Pancreas (tissue), 10 donors: ENCODE measurements at places on chromosomes 4 and X. TPM values are rescaled to one million over a fixed set of nuclear protein-coding genes. Genes with fewer than 3 reads are reported as not detected.

DNA sequence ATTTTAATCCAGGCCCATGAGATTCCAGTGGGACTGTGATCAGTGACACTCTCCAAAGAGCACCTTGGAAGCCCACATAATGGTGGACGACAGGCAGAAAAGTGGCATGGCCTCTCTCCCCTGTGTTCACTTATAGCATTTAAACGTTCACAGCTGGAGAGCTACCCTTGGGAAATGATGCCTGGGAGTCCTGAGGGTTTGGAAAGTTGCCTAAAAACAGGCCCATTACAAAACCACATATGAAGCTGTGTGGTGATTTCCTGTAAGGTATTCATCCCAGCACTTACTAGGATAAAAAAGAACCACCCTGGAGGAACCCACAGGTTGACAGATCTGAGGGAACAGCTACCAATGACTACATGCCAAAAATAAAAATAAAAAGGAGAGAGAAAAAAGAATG is 193.2 kb downstream of the RASL11B start:
- peak overlapping the region; percentile 40 for H3K27ac ChIP-seq
- peaks cover 9% of the 10 kb centered on the region for H3K4me1 ChIP-seq
- no peaks in the 10 kb centered on the region for H3K36me3 ChIP-seq
- H3K4me3 ChIP-seq = no peak overlapping the region

The ATP7A gene
- total RNA-seq = 7.8 TPM

The SRPX2 gene
- total RNA-seq = 1.7 TPM

The MEPE gene
- not detected for total RNA-seq

DNA sequence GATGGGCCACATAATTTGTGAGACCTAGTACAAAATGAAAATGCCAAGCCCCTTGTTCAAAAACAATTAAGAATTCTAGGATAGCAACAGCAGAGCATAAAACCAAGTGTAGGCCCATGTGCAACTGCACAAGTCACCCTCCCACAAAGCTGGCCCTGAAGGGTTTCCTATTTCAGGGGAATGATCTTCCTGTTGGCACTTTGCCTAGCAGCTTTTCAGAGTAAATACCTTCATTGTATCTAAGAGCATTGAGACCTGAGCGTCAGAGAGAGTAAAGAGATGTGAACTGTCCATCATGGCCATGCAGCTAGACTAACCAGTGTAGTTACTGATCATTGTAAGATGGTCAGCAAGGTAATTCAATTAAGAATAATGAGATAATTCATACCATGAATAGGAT is 113.6 kb downstream of the CNKSR2 start:
- no peaks in the 10 kb centered on the region for H3K36me3 ChIP-seq
- H3K27me3 ChIP-seq = peaks cover 10% of the 10 kb centered on the region
- H3K4me3 ChIP-seq = no peak overlapping the region
- no peak for DNase-seq

GRCh38 chr4:31187979-31188378 is 467.8 kb downstream of the PCDH7 start:
- H3K27me3 ChIP-seq = no peaks in the 10 kb centered on the region
- no peak overlapping the region for H3K27ac ChIP-seq
- H3K36me3 ChIP-seq = no peaks in the 10 kb centered on the region
- no peaks in the 10 kb centered on the region for H3K4me1 ChIP-seq
- no peak for DNase-seq

GRCh38 chrX:111322231-111322855 is 52.1 kb upstream of the CAPN6 start:
- H3K27me3 ChIP-seq = no peaks in the 10 kb centered on the region
- no peaks in the 10 kb centered on the region for H3K4me1 ChIP-seq
- no peak overlapping the region for H3K27ac ChIP-seq
- H3K36me3 ChIP-seq = no peaks in the 10 kb centered on the region

The RAB33A gene
- not detected for total RNA-seq

The MAGED4B gene
- 13.0 TPM for total RNA-seq

GRCh38 chrX:3522101-3522650 is 175.7 kb upstream of the MXRA5 start:
- H3K27me3 ChIP-seq = no peaks in the 10 kb centered on the region
- no peak for DNase-seq
- H3K36me3 ChIP-seq = no peaks in the 10 kb centered on the region
- H3K27ac ChIP-seq = no peak overlapping the region
- H3K4me3 ChIP-seq = no peak overlapping the region
- H3K4me1 ChIP-seq = no peaks in the 10 kb centered on the region

The SYTL4 gene
- total RNA-seq = 6.1 TPM

- H3K36me3 ChIP-seq = no peaks in the 10 kb centered on the region
- H3K27ac ChIP-seq = no peak overlapping the region
- H3K4me3 ChIP-seq = no peak overlapping the region
- DNase-seq = no peak
- H3K27me3 ChIP-seq = no peaks in the 10 kb centered on the region
Measured at GRCh38 chr4:15675356-15675755, 6.3 kb upstream of the FAM200B start.

DNA sequence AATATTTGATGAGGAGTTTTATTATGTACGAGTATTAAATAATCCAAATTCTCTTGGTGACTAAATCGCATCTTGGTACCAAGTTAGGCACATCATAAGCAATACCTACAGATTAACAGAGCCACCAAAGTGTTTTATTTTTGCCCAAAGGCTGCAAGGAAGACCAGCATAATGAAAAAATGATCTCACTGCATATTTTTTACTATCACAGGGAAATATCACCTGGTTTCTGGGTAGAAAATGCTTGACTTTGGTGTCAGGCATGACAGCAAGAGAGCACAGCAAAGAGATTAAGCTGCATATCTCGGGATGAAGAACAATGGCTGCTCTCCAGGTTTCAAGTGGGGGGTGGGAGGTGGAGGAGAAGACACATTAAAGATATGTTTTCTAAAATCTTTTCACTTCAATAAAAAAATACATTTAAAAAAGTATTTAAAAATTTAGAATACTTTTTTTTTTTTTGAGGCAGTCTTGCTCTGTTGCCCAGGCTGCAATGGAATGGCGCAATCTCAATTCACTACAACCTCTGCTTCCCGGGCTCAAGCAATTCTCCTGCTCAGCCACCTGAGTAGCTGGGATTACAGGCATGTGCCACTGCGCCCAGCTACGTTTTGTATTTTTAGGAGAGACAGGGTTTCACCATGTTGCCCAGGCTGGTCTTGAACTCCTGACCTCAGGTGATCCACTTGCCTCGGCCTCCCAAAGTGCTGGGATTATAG is 86.1 kb downstream of the FRYL start:
- H3K27me3 ChIP-seq = no peaks in the 10 kb centered on the region
- H3K27ac ChIP-seq = no peak overlapping the region
- H3K36me3 ChIP-seq = no peaks in the 10 kb centered on the region
- no peak overlapping the region for H3K4me3 ChIP-seq
- no peak for DNase-seq

GRCh38 chr4:112633477-112634235 is 3.1 kb downstream of the ZGRF1 start:
- H3K4me3 ChIP-seq = no peak overlapping the region

GRCh38 chr4:56681853-56682525 is 893 bp upstream of the HOPX start:
- no peaks in the 10 kb centered on the region for H3K27me3 ChIP-seq
- H3K4me3 ChIP-seq = no peak overlapping the region
- no peak overlapping the region for H3K27ac ChIP-seq
- DNase-seq = no peak

- no peak for DNase-seq
- no peaks in the 10 kb centered on the region for H3K27me3 ChIP-seq
- H3K36me3 ChIP-seq = no peaks in the 10 kb centered on the region
- H3K27ac ChIP-seq = no peak overlapping the region
Measured at GRCh38 chr4:85029453-85029852, 63.0 kb upstream of the WDFY3 start.

DNA sequence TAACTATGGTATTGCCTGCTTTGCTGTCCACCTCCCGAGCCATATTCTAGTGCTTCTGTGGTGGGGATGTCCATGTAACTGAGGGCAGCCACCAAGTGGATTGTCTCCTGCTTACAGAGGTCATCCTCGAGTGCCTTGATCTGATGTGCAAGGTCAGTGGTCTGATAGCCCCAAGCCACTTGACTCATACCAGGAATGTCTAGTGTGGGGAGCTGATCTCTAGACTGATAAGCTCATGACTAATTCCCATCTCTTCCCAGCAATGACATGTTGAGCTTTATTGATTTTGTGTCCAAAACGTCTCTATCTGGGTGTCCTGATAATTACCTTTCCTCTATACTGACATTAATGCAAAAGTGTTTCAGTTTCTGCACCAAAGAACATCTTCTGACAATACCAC is 168.4 kb upstream of the WDR1 start:
- H3K4me1 ChIP-seq = no peaks in the 10 kb centered on the region
- DNase-seq = no peak
- H3K27ac ChIP-seq = no peak overlapping the region
- no peaks in the 10 kb centered on the region for H3K36me3 ChIP-seq
- no peak overlapping the region for H3K4me3 ChIP-seq

DNA sequence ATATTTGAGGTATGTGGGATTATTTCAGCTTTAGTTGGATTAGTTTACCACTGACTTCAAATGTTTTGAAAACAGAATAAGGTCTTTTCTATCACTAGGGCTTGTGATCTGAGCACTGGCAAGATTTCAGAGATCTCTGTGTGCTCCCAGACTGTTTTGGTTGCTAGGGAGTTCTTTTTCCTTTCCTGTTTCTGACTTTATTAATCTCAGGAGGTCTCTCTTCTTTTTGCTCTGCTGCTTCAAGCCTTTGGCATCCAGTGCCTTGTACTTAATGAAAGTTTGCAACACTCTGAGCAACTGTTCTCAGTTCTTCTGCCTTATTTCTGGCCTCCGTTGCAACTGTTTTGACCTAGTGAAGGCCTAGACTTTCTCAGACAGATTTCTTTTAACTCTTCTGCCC is 32.1 kb upstream of the PAQR3 start:
- DNase-seq = no peak
- H3K4me1 ChIP-seq = no peaks in the 10 kb centered on the region
- H3K27me3 ChIP-seq = no peaks in the 10 kb centered on the region
- no peaks in the 10 kb centered on the region for H3K36me3 ChIP-seq
- no peak overlapping the region for H3K27ac ChIP-seq

The SMARCA1 gene
- 19.7 TPM for total RNA-seq
